Stimulated activated CD8-positive, alpha-beta memory T cell treated with anti-CD3 and anti-CD28 coated beads, Interleukin-15, amount 100 ng/mL, for 24 hours (primary cell): ENCODE measurements at places on chromosomes 4 and X.

- no peak for DNase-seq
These were observed 21.4 kb downstream of the MFAP3L start for GRCh38 chr4:170004651-170005295.

DNA sequence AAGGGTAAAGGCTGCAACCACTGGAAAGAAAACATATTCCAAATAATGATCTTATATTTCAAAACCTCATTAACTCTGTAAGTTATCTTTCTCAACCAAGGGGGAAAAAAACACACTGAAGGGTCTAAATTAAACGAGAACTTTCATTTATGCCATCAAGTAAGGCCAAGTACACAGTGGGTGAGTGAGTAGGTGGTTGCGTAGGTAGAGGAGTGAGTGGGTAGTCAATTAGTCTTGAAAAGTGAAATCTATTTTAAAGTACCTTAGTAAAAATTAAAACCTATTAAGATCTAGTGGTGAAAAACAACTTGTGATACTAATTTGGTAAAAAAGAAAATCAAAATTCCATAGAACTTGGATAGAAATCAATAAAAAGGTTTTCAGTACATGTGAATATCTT, 3.5 kb downstream of the CASK start:
- no peak for DNase-seq

GRCh38 chrX:71143508-71143907, 1.1 kb upstream of the NLGN3 start:
- DNase-seq = no peak

DNA sequence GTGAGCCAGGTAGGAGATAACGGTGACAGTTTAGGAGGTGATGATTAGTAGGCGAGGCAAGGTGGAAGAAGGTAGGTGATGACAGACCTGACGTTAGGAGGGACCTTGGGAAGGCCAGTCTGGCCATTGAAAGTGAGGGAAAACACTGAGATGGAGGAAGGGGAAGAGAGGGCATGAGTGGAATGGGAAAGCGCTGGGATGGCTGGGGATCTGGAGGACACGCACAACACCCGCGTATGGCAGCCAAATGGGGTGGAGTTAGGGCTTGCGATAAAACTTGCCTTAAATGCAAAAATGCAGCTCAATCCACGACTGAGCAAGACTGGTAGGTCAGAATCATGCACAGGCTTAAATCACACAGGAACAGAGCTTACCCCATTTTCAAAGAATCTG, 605 bp upstream of the CDKL2 start:
- DNase-seq = no peak

- DNase-seq = no peak
These were observed 67.9 kb downstream of the GAB1 start for GRCh38 chr4:143404555-143404954.

- no peak for DNase-seq
These were observed 309.9 kb downstream of the ARAP2 start for GRCh38 chr4:35934320-35934981.

DNA sequence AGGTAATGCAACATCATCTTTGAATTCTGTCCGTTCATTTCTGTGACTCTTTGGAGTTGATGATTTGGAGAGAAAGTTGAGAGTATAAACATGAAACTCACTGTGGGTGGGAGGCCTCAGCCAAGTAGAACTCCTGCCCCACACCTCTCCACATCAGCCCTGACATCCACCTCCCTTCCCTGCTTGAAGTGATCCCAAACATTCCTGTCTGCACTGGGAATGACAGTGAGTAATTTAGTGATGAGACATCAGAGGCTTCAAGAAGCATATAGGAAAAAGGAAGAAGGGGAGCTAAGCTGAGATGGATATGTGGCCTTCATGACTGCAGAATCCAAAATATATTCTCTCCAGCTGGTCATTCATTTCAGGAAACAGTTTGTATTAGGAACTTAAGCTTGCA, 151.8 kb downstream of the SPATA18 start:
- DNase-seq = no peak
